ENCODE measurements at places on chromosomes 4 and X.

GRCh38 chrX:110183314-110183713 lies 134.6 kb downstream of the AMMECR1 start:
- DNase-seq: no peak

DNA sequence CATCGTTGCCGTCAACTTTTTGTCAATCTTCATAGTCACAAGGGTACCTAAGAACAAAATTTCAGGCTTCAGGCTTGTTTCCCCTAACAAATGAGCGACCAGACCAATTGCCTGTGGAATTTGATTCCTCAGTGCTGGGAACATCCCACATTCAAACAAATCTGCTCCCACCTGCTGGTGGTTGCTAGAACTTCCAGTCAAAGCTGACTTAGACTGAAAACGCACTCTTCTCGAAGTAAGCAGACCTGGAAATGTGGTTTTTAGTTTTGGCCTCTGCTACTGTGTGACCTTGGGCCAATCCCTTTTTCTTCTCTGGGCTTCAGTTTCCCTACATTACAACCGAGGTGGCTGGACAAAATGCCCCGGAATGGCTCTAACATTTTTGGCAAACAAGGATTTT lies 1.8 kb upstream of the GABRQ start:
- peak; percentile 65 for DNase-seq

DNA sequence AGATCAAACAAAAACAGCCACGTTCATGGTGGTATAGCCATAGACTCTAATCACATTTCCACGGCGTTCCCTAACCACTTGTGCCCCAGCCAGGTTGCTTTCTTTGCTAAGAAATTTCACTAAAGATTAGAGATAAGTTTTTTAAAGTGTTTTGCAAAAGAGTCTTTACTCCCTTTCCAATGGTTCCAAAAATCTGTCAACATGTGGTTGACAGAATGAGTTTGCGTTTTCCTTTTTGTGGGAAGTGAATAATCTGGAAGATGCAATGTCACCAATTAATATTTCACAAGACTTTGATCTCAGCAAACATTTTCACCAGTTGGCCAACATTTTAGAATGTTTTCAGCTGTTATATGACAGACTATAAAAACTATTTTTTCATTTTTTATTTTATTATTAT lies 35.3 kb downstream of the CXCL1 start:
- no peak for DNase-seq

- no peak for DNase-seq
Measured at GRCh38 chr4:121923306-121923705, 28.6 kb downstream of the TRPC3 start.

DNA sequence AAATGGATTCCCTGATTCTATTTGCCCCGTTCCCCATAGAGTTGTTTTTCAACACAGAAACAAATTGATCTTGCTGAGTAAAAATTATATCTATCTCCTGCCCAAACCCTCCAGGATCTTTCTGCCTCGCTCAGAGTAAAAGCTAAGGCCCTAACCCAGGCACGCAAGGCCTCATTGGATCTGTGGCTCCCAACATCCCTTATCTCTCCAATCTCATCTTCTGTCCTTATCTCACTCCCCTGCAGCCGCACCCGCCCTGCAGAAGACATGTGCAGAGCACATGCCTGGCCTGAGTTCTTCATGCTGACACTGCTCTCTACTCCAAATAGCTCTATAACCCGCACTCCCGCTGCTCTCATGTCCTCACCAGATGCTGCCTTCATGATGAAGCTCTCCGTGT lies 543.8 kb upstream of the ZFP42 start:
- no peak for DNase-seq

DNA sequence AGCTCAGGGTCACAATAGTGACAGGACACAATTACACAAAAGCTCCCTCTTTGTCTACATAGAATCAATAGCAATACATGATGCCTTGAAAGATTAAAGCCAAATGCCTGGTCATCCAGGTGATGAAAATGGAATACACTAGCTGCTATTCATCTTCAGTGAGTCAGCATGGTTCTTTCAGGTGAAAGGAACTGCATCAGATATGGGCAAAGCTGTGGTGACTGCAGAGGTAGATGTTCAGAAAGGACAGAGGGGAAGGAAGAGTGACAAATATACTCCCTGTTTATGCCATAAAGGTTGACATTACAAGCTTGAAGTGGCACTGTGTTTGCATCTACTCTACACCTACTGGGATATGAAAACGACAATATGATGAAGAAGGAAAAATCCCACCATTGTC lies 20.0 kb upstream of the FTHL17 start:
- DNase-seq: no peak

DNA sequence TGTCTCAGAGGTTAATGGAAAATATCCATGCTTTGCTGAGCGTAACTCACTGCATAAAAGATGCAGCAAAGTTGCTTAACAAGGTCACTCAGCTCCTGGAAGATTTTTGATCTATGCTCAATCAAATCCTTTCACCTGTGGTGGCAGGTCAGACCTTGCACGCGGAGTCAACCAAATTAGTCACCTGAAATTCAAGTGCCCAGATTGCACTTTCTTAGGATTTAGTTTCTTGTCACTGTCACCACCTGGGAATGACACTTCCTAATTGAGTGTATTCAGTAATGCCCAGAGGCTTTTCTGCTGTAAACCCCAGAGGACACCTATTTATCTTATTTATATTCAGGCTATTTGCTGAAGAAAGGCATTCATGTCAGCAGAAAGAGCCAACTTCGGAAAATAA lies 215.8 kb upstream of the SMIM31 start:
- DNase-seq: no peak

- no peak for DNase-seq
Measured at GRCh38 chrX:47380268-47380667, 9.9 kb downstream of the ZNF157 start.
